NCI-H526 treated with DMSO at 0.1 percent for 48 hours (cell line): ENCODE measurements at places on chromosomes 13 and 19.
A peak's percentile ranks its signal among the peaks of the same experiment; 100 is the strongest.

GRCh38 chr13:102709536-102709935 lies 14.7 kb upstream of the METTL21C start:
- DNase-seq: no peak

DNA sequence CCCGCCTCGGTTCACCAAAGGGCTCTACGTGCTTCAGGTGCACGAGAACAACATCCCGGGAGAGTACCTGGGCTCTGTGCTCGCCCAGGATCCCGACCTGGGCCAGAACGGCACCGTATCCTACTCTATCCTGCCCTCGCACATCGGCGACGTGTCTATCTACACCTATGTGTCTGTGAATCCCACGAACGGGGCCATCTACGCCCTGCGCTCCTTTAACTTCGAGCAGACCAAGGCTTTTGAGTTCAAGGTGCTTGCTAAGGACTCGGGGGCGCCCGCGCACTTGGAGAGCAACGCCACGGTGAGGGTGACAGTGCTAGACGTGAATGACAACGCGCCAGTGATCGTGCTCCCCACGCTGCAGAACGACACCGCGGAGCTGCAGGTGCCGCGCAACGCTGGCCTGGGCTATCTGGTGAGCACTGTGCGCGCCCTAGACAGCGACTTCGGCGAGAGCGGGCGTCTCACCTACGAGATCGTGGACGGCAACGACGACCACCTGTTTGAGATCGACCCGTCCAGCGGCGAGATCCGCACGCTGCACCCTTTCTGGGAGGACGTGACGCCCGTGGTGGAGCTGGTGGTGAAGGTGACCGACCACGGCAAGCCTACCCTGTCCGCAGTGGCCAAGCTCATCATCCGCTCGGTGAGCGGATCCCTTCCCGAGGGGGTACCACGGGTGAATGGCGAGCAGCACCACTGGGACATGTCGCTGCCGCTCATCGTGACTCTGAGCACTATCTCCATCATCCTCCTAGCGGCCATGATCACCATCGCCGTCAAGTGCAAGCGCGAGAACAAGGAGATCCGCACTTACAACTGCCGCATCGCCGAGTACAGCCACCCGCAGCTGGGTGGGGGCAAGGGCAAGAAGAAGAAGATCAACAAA lies 2.6 kb downstream of the PCDH17 start:
- no peak for DNase-seq

- DNase-seq: no peak
Observed at GRCh38 chr19:10292789-10293636, 3.3 kb downstream of the ICAM5 start.

- peak; percentile 13 for DNase-seq
Observed at GRCh38 chr19:3163230-3163886, 15.2 kb upstream of the S1PR4 start.

DNA sequence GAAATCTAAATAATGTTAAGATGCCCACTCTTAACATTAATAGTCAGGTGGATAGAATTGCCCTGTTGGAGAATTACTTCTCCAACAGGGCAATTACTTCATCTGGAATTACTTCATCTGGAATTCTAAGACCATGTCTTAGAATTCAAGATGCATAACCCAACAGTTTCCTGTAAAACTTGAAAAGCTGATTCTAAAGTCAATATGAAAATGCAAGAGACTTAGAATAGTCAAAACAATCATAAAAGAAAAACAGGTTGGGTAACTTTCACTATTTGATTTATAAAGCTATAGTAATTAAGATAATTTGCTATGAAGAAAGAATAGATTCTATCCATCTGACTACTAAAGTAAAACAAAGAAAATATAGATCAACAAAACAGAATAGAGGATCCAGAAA lies 75.2 kb downstream of the ABCC4 start:
- DNase-seq: no peak

- DNase-seq: no peak
Observed at GRCh38 chr13:30743319-30744055, 8.1 kb downstream of the ALOX5AP start.

DNA sequence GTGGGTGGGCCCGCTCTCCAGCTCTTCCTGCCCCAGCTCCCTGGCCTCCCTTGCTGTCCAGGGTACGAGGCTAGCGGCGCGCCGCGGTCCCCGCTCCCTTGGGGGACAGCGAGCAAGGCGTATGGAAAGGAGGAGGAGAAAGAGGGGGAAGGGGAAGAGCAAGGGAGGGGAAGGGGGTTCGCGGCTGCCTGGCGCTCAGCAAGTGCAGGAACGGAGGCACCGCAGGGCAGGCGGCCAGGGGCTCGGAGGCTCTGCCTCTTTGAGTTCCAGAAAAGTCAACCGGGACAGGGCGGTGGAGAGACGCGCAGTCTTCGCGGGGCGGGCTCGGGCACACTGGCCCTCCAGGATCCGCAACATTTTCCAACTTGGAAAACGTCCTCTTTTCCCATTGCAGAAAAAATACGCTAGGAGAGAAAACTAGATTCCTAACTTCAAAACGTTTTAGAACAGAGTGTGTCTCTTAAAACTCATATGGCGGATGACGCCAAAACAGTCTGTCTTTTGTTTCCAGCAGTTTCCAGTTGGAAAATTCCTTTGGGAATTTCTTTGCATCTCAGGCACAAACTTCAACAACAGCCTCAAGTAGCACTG lies 23.1 kb upstream of the TNFRSF19 start:
- no peak for DNase-seq

GRCh38 chr19:55486043-55486970 lies 1.3 kb downstream of the NAT14 start:
- DNase-seq: no peak

- DNase-seq: no peak
Observed at GRCh38 chr19:44666852-44667556, 4.3 kb upstream of the CEACAM19 start.

DNA sequence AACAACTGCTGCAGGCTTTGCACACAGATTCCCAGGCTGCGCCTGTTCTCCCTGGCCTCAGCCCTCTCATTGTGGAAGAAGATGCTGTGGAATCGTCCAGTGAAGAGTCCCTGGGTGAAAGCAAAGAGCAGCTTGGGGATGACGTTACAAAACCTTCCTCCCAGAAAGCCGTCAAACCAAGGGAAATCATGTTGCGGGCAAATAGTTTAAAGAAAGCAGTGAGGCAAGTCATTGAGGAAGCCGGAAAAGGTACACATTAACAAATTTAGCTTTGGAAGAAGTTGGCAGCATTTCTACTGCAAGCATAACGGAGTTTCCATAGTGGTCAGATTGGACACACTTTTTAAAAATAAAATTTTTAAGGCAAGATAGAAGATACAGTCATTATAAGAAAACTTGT lies 82.9 kb upstream of the AKAP11 start:
- DNase-seq: no peak

DNA sequence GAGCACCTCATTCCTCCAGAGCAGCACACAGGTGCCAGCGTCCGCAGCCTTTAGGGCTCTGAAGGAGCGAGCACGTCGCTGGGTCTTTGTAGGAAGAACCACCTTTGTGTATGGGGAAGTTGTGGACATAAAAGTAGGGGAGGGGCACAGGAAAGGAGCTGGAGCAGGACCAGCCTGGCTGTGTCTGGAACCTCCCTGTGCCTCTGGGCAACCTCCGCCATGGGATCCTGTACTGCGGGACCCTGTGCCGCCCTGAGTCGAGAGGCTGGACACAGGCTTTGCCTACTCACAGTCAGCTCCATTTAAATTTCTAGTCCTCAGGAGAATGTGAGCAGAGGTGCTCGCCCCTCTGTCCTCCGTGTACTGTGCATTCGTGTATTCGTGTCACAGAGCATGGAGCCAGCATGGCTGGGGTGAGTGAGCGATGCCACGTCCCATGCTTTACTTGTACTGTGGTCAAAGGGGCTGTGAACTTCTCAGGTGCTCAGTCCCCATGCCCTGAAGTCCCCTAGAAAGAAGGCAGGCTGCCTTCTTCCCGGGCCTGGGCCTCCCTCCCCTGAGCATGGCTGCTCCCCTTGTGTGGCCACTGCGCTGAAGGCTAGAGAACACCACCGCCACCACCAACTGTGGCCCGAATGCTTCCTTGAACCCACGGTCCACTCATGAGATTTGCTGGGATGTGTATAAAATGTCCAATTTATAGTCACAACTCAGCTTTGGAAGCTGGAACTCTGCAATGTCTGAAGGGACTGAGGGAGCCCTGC lies 99.9 kb downstream of the TEX29 start:
- DNase-seq: no peak

GRCh38 chr13:49183672-49184325 lies 36.3 kb upstream of the MLNR start:
- DNase-seq: no peak

GRCh38 chr13:33918199-33918932 lies 100.4 kb downstream of the RFC3 start:
- DNase-seq: no peak
